Neural progenitor cell (in vitro differentiated cells): ENCODE measurements at places on chromosomes 2 and 18. TPM values are rescaled to one million over a fixed set of nuclear protein-coding genes. Genes with fewer than 3 reads are reported as not detected.

DNA sequence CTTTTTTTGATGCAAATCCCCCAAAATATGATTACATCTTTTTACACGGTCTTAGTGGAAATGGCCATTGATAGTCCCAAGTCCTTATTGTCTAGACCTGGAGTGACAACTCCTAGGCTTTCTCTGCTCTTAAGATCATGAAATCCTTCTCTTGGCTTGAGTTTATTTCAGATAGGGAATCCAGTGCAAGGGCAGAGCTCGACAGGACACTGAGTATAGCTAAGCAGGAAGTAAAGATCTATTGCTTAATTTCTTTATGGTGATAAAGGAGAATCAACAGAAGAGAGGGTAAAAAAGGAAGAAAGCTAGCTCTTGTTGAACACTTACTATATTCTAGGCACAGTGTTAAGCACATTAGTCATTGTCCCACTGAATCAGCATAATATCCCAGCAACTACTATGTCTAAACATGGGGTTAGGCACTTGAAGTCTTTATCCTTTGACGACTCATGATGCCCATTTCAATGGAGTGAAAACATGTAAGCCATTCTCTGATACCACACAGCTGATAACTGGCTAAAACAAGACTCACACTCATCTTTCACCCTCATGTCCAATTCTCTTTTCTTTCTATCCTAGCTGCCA lies 74.1 kb upstream of the LRATD1 start:
- DNase-seq = no peak

- no peak for DNase-seq
Observed at GRCh38 chr18:79397830-79398761, 2.4 kb downstream of the NFATC1 start.

GRCh38 chr2:23385748-23386338 lies 864 bp downstream of the KLHL29 start:
- DNase-seq = peak; percentile 60

GRCh38 chr2:98479959-98480524 lies 35.4 kb downstream of the INPP4A start:
- no peak for DNase-seq

The ST8SIA3 gene
- 0.65 and 1.2 TPM in 2 replicates for total RNA-seq

DNA sequence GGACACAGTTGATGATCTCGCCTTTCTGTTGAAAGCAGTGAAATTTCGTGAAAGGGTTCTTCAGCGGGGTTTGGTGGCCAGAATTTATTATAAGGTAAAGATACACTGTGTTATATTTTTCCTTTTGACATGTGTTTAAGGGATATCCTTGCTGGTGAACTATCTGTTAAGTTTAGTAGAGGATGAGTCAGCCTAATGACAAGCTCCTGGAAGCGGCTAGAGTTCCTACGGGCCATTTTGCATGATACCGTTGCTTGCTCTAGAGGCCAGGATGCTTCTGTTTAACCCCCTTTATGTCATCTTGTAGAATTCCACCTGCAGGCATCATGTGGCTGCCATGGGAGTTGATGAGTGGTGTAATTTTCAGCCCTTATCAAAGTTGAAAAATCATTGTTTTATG lies 124.8 kb upstream of the BCL2L11 start:
- DNase-seq = no peak

The APLF gene
- total RNA-seq = 9.8 and 16.9 TPM in 2 replicates

DNA sequence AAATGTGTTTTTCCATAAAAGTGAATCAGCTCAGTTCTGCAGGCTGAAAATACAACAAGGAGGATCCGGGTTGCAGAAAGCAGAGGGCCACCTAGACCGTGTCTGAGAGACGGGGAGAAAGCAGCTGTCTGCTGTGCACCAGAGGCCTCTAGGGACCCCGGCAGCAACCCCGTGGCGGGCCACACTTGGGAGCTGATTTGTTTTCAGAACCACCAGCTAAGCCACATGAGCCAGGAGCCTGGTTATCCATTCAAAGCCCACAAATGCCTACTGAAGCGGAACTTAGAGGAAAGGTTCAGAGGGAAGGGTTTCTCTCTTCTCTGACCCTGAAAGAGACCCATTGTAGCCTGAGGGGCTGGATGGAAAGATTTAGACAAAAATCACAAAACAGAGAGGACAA lies 28.4 kb upstream of the ID2 start:
- peak; percentile 67 for DNase-seq

The CLEC4F gene
- total RNA-seq = not detected in 2 replicates

GRCh38 chr2:217108575-217109027 lies 248.7 kb upstream of the TNP1 start:
- no peak for DNase-seq

The FTCDNL1 gene
- 0.31 and 2.7 TPM in 2 replicates for total RNA-seq

The ANKRD53 gene
- 0.06 TPM in 1 of 2 replicates, not detected in the other for total RNA-seq

- DNase-seq = no peak
Observed at GRCh38 chr2:124241-124880, 78.1 kb upstream of the FAM110C start.

The GPR155 gene
- 0.37 and 0.43 TPM in 2 replicates for total RNA-seq

The CAVIN2 gene
- not detected in 2 replicates for total RNA-seq
